ENCODE measurements at places on chromosomes 5 and 9. TPM values are rescaled to one million over a fixed set of nuclear protein-coding genes. Genes with fewer than 3 reads are reported as not detected.
A peak's percentile ranks its signal among the peaks of the same experiment; 100 is the strongest.

DNA sequence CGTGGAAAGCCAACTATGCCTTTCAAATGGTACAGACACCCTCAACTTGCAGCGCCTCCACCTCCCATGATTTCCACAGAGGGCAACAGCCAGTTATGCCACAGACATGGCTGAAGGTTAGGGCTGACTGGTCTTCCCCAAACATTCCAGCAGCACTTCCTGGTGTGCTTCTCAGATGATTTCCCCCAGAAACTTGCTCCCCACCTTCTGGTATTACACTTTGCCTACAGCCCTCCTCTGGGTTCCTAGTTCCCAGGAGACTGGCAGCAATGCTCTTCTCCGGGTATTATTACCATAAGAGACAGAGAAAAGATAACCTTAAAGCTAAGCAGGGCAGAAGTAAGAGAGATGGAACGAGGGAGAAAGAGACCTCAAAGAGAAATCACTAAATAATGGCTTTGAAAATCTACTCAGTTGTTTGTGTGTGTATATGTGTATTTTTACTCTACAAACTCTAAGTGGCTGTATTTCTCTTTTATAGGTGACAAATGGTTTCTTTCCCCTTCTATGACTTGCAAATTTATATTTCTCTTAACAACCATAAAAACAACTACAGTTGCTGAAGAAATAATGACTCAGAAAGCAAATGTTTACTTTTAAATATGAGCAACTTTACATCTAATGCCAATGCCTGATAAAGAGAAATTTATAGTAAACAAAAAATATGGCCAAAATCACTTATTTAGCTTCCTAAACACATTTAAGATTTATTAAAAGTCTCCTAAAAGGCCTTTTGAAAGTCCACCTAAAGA is 133.8 kb downstream of the PDE4D start:
- DNase-seq = no peak

Gene TIGD6
- total RNA-seq = 4.7 TPM

GRCh38 chr5:90530736-90531487 is 1.5 kb upstream of the LYSMD3 start:
- no peak for DNase-seq

Gene GMCL2
- not detected for total RNA-seq

DNA sequence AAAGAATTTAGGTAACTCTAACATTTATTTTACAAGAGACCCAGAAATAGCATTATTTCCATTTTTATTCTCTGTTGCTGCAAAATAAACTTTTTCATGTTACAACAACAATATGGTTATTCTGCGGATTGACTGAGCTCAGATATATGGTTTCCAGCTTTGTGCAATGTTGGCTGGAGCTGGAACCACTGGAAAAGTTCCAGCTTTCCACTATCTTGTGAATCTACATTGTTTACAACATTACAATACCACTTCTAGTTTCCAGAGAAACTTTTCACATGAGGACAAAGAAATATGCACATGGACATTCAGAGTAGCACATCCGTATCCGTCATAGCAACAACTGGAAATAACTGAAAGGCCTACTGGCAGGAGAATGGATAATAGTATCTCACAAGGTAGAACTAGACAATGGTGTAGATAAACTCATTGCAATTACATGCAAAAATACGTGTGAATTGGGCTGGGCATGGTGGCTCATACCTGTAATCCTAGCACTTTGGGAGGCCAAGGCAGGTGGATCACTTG is 436.1 kb upstream of the ADAMTS16 start:
- no peak for DNase-seq

DNA sequence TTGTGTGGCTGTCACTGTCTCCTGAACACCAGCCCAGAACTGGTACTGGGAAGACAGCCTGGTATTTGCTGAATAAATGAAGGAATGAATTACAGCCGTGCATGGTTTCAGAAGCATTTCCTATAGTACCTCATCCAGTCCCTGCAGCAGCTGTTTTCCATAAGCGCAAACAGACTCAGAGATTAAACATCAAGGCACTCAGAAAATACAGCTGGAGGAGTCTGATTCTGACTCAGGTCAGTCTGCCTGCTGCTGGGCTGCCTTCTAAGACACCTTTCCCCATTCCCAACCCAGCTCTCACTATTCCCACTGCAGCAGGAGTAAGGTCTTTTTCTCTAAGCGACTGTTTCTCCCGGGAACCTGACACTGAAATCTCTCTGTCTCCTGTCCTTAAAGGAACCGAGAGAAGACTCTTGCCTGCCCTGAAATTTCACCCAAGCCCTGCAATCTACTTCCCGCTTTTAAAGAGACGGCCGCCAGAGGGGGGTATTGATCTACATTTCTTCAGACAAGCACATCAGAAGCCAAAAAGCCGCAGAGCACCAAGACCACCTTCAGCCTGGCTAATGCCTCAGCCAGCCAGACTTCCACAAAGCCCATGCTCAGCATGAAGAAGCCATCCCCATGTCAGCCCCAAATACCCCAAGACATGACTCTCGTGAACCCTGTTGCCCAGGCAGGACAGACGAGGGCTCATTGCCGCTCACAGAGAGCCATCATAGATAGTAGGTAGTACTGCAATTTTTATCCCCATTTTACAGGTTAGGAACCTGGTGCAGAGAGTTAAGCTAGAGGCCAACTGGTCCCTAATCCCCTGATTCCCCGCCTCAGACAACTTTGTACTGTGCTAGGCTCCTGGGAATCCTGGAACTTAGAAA is 5.4 kb upstream of the FOXI1 start:
- DNase-seq = peak; percentile 51

DNA sequence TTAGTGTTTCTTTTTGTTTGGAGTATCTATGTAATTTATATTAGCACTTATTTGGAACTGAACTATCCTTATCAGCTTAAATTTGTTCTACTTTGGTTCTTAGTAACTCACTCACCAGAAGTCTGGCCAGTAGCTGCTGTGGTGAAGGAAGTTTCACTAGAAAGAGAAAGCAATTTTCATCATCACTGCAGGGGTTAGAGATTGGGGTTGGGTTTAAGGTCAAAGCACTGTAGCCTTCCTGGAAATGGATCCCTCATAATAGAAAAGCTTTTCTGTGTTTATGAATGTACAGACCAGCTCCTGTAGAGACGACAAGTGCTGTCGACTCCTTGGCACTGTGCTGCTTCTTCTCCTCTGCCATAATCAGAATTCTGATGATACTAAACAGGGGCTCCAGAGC is 22.2 kb downstream of the MROH2B start:
- no peak for DNase-seq

GRCh38 chr9:137456864-137457405 is 2.2 kb downstream of the NSMF start:
- no peak for DNase-seq

Gene GARNL3
- 2.7 TPM for total RNA-seq

Gene SLC4A9
- total RNA-seq = not detected

DNA sequence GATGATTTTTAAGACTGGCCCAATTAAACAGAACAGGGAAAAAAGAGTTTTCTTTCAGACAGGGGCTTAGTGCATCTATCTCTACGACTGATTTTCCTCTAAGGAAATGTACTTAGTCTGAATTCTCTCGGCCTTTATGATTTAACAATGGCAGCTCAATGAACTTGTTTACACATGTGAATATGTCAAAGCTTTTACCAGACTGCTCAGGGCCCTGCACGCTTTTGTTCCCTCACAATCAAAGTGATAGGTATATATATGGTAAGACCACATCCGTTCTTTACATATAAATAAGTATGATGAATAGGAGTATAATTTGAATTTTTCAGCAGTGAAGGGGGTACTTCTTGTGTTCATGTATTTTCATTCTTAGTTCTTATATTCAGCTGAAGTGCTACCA is 27.6 kb downstream of the LEAP2 start:
- no peak for DNase-seq

DNA sequence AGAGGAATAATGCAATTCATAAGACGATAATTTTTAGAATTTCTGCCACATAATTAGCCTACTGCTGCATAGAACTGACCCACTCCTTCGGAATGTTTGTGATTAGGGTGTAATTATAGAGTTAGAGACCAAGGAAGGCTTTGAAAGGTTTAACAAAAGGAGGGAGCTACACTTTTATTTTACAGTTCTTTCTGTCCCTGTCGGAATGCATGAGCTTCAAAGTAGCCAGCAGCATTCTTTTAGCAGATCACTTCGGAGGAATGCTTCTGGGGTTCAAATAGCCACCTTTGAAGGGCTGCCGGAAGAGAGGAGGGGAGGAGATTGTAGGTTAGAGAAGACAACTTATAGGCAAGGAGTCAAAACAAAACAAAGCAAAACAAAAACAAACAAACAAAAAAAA is 168.1 kb downstream of the GRIA1 start:
- no peak for DNase-seq

- peak; percentile 62 for DNase-seq
Observed at GRCh38 chr9:94743035-94743954, 16.8 kb downstream of the AOPEP start.

Gene TMEM252
- total RNA-seq = not detected

- no peak for DNase-seq
Observed at GRCh38 chr9:95901506-95901905, 26.0 kb downstream of the ERCC6L2 start.

- DNase-seq = peak; percentile 78
Observed at GRCh38 chr9:124306098-124306735, 48.5 kb downstream of the NEK6 start.

DNA sequence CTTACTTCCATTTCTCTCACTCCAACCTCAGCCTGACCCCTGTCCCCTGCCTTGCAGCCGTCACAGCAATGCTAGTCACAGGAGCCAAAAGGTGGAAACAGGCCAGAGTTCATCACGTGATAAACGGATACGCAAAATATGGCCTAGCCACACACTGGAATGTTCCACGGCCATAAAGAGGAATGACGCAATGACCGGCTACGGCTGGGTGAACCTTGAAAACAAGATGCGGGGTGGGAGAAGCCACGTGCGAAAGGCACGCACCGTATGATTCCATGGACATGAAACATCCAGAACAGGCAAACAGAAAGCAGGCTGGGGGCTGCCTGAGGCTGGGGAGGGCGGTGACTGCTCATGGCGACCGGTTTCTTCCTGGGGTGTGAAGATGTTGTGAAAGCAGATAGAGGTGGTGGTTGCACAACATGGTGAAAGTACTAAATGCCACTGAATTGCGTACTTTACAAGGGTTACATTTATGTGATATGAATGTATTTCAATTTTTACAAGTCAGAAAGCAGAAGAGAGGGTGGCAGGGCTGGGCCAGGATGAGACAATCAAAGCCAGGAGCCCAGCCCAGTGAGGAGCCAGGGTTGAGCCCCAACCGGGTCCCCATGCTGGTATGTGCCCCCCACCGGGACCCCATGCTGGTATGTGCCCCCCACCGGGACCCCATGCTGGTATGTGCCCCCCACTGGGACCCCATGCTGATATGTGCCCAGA is 117.8 kb upstream of the SARDH start:
- DNase-seq = peak; percentile 93

DNA sequence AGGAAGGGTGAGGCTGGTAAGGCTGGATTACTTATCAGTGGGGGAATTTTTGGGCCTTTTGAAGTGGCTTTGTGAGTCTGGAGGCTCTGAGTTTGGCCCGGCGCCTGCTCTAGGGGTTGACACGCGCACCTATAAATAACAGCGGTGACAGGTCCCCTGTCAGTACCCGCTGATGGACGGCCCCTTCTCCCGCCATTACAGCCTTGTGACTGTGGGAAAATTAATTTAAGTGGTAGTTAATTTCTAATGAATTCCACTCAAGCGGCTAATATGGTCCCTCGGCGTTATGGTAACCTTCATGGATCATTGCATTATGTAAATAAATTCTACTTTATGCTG is 16.5 kb downstream of the MRPL36 start:
- no peak for DNase-seq

All from kidney epithelial cell (primary cell).